NCI-H1105 (cell line): ENCODE measurements at places on chromosomes 3 and 15.
A peak's percentile ranks its signal among the peaks of the same experiment; 100 is the strongest.

GRCh38 chr3:33717616-33717865 is 513 bp downstream of the CLASP2 start:
- DNase-seq: no peak

- DNase-seq: no peak
Observed at GRCh38 chr15:43285609-43286037, 18.9 kb upstream of the TGM5 start.

GRCh38 chr15:53378096-53378800 is 381.2 kb downstream of the WDR72 start:
- peak; percentile 45 for DNase-seq

- DNase-seq: no peak
Observed at GRCh38 chr3:185727873-185728272, 97.0 kb downstream of the IGF2BP2 start.

- no peak for DNase-seq
Observed at GRCh38 chr15:73369154-73369694, 466 bp upstream of the HCN4 start.

- DNase-seq: no peak
Observed at GRCh38 chr15:58292751-58293175, 139.0 kb upstream of the LIPC start.

GRCh38 chr3:81308306-81308705 is 453.1 kb downstream of the GBE1 start:
- no peak for DNase-seq
